Left ventricle myocardium inferior (tissue), 1 donor: ENCODE measurements at places on chromosomes 6 and 20. TPM values are rescaled to one million over a fixed set of nuclear protein-coding genes. Genes with fewer than 3 reads are reported as not detected.

SLC22A7 gene
- not detected for total RNA-seq

SLC24A3 gene
- 1.3 TPM for total RNA-seq

HLA-G gene
- total RNA-seq: not detected

DNA sequence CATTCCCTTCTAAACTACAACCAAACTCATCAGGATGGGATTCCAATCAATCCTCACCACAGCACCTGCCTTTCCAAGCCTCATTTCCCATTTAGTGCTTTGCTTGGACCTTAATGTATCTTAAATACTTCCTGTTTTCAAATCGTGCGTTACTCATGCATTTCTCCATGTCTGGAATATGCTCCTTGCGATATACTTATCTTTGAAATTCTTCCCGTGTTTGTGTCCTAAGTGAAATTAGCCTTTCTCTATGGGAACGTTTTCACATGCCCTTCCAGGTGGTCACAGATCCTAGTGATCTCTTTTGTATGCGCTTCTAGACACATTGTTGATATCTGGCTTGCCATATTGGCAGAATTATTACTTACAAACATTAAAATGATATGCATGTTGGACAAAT is 620.6 kb upstream of the AGPAT4 start:
- DNase-seq: no peak

DNA sequence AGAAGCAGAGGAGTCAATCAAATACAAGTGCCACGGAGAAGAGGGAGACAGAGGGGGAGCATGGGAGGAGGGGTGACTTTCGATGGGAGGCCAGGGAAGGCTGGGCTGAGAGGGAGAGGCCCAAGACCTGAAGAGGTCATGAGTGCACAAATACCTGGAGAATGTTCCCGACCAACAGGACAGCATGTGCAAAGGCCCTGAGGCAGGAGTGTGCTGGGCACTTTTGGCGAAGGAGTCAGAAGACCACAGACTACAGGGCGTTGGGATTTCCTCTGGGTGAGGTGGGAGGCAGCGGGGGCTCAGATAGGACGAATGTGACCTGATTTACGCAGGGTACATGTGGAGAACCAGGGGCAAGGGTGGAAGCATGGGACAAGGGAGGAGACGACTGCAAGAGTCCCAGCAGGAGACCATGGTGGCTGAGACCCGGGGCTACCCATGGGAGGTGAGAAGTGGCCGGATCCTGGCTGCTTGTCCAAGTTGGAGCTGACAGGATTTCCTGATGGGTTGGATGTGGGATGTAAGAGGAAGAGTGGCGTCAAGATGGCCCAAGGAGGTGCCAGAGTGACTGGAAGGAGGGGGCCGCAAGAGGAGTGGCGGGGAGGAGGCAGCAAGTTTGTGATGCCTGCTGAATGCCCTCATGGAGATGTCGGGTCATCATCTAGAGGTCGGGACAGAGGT is 23.4 kb downstream of the PREX1 start:
- no peak for DNase-seq
